Right kidney (tissue), 9 donors: ENCODE measurements at places on chromosomes 4 and X.

- DNase-seq, result no peak
These were observed 80.0 kb upstream of the NALF2 start for GRCh38 chrX:69424161-69424560.

DNA sequence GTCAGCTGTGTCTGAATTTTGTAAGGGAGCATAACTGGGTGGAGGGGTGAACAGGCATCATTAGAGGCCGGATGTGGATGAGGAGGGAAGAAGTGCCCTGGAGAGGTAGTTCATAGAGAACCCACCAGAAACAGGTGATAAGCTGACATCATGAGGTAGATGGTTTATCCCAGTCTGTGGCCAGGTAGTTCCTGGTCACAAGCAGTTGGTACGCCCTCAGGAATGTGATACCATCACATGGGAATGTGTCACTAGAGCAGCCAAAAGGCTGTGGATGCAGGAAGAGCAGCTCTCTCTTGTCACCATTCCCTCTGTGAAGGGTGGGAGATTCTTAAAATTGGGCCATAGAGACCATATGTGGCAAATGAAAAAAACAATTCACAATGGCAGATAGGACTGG is 21.9 kb downstream of the MSN start:
- no peak for DNase-seq

- DNase-seq, result peak; percentile 52
These were observed at the start of gene TLR3 for GRCh38 chr4:186068581-186069348. Gene TLR3, plus strand, starts transcription at chr4:186069156. Its CDS starts 7,464 bp downstream, at chr4:186076620.

DNA sequence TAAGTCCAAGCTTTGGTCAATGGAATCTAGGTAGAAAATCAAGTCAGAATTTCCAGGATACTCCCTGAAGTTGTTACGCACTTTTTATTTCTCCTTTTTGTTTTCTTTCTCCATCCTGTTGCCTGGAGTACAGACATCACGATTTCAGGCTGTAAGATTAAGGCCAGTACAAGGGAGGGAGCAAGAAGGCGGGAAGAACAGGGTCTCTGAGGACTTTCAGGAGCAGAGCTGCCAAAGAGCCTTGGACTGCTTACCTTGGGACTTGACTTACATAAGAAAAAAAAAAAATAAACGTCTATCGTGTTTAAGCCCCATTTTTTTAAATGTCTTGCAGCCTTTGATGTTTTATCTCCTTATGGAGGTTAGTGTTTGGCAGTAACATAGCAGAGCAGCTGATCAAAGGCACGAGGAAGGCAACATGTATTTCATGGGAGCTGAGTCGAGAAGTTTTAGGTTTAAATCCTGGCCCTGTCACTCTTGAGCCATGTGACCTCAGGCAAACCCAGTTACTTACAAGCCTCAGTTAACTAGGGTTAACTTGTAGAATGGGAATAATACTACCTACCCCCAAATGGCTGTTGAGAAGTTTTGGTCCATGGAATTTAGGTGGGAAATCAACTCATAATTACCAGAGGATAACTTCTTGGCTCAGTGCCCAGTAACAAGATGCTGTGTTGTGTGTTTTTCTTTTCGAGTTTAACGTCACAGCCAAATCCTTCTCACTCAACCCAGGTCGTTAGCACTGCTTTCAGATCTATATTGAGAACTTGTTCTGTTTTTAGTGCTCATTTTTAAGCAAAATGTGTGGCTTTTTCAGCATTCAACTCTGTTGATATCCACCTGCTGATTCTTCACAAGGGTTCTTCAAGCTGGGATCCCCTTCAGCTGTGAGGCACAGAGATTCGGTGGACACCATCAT is 106.8 kb downstream of the CLNK start:
- no peak for DNase-seq

GRCh38 chr4:79431839-79432238 is 23.8 kb upstream of the GK2 start:
- no peak for DNase-seq

DNA sequence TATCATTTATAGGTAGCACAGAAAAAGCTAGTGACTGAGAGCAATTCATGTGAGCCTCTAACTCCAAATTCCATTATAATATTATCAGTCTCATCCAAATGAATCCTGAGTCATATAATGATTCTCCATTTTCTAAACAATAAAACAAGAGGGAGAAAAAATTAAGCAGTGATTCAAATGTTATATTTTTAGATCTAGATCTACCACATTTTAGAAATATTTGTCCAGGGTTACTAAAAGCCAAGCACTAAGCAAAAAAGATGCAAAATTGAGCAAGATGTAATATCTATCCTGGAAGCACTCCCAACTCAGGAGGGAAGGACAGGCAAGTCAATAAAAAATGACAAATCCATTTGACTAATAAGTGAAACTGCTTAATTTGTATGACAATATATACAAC is 172.8 kb downstream of the FBXW7 start:
- no peak for DNase-seq

DNA sequence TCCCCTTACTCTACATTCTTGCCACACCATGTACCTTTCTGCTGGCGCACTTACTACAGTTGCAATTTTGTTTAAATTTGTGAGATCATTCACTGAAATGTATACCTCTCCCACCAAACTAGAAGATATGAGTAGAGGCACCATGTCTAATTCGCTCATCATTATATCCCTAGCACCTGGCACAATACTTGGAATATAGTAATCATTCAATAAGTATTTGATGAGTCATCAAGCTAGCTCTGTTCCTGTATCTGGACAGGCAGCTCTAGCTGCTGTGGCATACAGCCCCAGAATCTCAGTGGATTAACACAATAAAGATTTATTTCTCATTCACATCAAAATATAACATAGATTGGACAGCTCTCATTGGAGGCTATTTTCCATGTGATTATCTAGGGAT is 245.9 kb downstream of the IDS start:
- DNase-seq, result no peak

GRCh38 chr4:105343146-105343931 is 130.5 kb downstream of the PPA2 start:
- DNase-seq, result peak; percentile 8

DNA sequence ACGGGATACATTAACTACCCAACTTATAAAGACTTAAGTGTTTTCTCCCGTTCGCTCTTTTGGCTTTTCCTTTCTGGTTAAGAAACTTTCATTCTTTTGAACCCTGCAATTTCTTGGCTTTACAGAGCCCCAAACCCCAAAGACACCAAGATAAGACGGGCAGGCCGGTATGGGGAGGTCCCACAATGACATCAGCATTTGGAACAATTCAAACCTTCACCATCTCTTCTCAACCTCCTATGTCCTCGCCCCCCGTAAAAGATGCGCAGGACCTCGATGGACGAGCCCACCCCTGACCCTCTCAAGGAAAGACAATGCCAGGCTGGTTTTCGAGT is 999 bp downstream of the ZNF518B start:
- no peak for DNase-seq

- DNase-seq, result no peak
These were observed 11.8 kb upstream of the ZNF630 start for GRCh38 chrX:48083212-48083611.

DNA sequence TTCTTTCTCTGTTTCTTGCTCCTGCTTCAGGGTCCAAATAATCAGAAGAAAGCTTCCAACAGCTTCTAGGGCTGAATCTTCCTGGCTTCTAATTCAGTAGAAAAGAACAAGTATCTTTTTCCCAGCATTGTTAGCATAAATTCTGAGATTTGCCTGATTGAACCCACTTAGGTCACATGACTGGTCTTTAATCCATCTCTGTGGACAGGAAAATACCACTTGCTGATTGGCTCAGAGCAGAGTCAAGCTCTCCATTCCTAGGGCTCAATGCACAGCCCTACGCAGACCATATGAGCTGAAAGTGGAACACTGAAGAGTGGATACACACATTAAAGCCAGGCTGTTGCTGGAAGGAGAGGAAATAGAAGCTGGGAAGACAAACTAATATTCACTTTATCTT is 99.6 kb upstream of the RPL34 start:
- no peak for DNase-seq

DNA sequence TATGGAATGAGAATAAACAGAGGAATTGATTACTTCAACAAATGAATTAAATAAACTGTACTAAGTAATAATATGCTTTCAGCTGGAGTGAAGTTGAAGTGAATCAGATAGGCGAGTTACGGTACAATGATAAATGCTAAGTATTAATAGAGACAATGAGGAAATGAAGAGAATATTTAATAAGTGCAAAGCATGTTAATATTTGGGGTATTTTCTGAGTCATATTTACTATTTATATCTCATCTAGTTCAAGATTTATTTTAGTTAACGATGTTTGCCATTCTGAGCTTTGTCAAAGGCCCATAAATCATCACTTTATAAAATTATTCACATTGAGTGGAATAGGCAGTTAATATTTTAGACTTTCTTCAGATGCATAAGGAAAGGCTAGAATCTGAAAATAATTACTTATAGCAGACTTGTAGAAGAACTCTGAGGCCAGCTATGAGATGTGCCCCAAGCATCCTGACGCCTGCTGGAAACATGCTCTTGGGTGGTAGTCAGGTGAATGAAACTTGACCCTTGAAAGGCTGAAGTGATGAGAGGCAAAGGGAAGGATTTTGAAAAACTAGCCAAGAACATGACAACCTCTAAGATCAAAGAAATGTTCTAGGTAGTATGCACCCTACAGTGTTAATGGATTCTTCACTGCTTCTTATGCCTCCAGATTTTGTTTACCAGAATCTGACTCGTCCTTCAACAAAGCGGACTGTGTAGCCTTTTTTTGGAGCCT is 133.8 kb upstream of the STIM2 start:
- DNase-seq, result no peak

DNA sequence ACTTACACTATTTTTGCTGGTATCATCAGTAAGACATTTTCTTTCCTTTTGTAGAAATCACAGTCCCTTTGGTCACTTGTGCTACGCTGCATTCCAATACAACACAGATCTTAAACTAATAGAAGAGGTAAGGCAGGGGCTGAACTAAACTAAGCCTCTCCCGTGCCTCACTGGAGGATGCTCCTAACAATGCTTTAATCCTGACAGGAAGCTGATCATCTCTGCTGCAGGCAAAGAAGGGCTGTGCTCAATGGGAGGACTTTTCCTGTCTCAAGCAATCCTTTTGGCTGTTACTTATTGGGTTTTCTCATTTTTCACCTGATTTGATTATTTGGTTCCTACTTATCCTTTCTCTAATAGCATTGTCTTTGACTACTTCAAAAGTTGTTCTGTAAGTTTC is 583.1 kb downstream of the INPP4B start:
- DNase-seq, result no peak

DNA sequence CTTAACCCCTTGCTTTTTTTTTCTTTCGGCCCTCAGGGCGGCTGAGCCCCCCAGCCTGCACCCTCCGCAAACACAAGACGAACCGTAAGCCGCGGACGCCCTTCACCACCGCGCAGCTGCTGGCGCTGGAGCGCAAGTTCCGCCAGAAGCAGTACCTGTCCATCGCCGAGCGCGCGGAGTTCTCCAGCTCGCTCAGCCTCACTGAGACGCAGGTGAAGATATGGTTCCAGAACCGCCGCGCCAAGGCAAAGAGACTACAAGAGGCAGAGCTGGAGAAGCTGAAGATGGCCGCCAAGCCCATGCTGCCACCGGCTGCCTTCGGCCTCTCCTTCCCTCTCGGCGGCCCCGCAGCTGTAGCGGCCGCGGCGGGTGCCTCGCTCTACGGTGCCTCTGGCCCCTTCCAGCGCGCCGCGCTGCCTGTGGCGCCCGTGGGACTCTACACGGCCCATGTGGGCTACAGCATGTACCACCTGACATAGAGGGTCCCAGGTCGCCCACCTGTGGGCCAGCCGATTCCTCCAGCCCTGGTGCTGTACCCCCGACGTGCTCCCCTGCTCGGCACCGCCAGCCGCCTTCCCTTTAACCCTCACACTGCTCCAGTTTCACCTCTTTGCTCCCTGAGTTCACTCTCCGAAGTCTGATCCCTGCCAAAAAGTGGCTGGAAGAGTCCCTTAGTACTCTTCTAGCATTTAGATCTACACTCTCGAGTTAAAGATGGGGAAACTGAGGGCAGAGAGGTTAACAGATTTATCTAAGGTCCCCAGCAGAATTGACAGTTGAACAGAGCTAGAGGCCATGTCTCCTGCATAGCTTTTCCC is 3.4 kb downstream of the MSX1 start:
- DNase-seq, result peak; percentile 75

DNA sequence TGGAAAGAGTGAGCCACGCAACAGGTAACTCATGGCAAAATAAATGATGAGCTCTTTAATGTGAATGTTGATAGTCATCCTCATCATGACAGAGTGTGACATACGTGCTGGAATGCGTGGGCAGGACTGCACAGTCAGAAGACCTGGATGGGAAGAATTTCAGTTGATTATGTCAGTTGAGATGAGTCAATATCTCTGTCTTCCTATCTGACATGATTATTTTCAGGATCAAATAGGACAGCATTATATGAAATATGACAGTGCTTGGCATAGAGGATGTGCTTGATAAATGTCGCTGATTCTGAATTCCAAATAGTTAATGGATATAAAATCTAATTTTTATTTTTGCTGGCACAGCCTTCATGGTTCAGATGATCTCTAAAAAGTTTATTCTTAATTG is 95.1 kb downstream of the IL15 start:
- no peak for DNase-seq

DNA sequence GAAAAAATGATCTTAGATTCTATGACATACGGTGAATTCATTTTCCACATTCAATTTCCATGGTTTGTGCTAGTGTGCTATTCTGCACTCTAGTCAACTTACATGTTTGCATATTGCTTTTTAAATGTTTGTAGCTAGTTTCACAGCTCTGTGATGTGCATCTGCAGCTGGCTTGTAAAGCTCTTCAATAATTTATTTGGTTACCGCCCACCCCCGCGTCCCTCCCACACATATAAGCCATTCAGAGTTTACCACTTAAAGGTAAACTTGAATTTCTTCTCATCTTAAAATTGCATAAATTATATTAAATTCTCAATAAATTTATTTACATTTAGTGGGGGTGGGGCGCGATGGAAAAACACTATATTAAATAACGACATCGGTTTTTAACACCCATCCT is 291 bp upstream of the NBDY start:
- no peak for DNase-seq

DNA sequence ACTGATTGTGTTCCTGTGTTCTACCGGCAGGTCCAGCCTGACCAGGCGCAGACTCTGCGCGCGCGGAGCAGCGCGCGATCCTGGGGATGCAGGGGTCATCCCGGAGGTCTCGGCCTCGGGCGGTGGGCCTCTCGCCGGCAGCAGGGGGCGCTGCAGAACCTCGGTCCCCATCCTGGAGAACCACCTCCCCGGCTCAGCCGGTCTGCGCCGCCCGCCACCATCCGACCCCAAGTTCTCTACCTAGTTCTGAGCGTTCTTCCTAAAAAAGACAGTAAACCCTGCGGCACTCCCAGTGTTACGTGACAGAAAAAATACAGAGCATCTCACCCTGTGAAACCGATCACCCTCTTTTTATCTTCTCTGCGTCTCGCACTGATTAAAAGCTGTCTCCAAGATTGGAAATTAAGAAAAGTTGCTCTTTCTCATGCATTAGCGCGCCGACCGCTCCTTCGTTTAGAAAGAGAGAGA is 1.6 kb downstream of the TRPC3 start:
- DNase-seq, result peak; percentile 76
